ENCODE measurements at places on chromosomes 5 and 9. TPM values are rescaled to one million over a fixed set of nuclear protein-coding genes. Genes with fewer than 3 reads are reported as not detected.

The SPATA31D4 gene
- polyA plus RNA-seq: 0.05 TPM

The EIF4E1B gene
- 0.05 TPM for polyA plus RNA-seq

The FAM221B gene
- 0.05 TPM for polyA plus RNA-seq

The DCP2 gene
- 36.3 TPM for polyA plus RNA-seq

The C9orf40 gene
- polyA plus RNA-seq: 5.5 TPM

The ENTREP1 gene
- 16.1 TPM for polyA plus RNA-seq

The PCDHA7 gene
- 0.02 TPM for polyA plus RNA-seq

The BTNL8 gene
- 0.46 TPM for polyA plus RNA-seq

The ASPN gene
- polyA plus RNA-seq: 3.9 TPM

The AK8 gene
- 2.3 TPM for polyA plus RNA-seq

The NMUR2 gene
- polyA plus RNA-seq: 0.23 TPM

The SAPCD2 gene
- 0.87 TPM for polyA plus RNA-seq

The MAMDC4 gene
- 14.0 TPM for polyA plus RNA-seq
